ENCODE measurements at places on chromosomes 7 and 10.

DNA sequence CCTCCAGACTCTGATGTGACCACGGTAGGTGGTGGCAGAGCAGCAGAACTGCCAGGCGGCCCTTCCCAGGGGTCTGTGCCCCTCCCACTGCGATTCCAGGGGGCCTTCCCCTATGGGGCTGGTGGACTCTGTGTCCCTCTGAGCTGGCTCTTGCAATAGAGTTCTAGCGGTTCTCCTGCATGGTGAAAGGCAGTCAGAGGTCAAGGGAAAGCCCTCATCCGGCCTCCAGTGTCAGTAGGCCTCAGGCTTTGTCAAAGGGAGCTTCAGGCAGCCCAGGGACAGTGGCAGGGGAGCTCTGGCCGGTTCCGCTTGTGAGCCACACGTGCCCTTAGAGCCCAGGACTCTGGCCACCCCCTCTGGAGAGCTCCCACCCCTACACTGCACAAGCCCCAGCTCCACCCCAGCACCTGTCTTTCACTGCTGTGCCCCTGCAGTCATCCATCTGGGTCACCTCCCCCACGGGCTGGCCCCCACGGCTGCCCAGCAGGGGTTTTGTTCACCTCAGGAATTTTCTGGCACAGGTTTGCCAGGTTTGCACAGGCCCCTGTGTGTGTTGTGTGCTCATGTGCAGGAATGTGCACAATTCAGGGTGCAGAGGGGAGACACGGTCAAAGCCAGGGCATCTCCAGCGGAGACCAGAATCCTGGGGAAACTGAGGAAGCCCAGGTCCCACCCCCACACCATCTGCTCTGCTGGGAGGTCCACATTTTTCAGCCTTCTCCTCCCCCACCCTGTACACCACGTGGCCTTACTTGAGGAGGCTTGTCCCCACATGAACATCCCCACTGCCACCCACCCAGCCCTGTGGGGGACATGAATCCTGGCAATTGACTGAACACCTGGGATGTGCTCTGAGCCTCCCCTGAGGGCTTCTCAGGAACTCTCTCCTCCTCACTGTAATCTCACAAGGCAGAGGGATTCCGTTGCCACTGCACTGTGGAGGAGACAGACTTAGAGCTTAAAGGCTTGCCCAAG, 23.8 kb downstream of the C10orf105 start:
- H3K27ac ChIP-seq = no peak overlapping the region
- no peak overlapping the region for H3K4me3 ChIP-seq
- DNase-seq = no peak

DNA sequence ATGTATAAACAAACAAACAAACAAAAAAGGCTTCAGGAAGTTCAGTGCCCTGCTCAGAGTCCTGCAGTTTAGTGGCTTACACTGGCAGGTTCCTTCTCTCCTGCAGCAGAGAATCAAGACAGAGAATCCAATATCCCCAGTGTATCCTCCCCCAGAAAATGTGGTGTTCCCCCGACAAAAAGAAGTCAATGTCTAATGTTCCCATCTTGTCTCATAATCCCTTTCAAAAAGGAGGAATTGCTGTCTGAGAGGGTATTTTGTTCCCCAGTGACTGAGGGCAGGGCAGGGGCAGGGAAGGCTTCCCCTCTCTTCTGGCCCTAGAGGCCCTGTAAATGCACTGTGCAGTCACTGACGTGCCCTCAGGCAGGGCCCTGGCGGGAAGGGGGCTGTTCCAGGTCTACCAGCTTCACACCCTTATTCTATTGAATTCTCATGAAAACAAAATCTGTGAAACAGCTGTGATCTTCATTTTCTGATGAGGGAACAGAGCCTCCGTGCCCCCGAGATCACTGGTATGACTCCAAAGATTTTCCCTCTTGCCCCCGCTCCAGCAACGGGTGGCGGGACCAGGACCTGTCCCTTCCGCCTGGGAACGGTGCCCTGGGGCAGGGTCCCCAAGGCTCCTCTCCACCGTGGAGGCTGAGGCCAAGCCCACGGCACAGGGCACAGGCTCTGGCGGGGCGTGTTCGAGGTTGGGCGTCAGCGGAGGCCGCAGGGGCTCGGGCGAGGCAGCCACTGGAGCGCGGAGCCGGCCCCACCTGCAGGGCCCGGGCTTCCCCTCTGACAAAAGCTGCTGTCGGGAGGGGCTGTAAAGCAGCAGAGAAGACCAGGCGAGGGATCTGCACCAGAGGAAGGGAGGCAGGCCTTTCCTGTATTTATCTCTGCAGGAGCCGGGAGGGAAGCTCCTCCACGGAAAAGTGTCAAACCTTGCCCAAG, 13.4 kb upstream of the WDFY4 start:
- H3K27me3 ChIP-seq = no peaks in the 10 kb centered on the region
- DNase-seq = no peak
- H3K4me1 ChIP-seq = no peaks in the 10 kb centered on the region
- H3K36me3 ChIP-seq = no peaks in the 10 kb centered on the region
- H3K27ac ChIP-seq = no peak overlapping the region
- no peak overlapping the region for H3K4me3 ChIP-seq

DNA sequence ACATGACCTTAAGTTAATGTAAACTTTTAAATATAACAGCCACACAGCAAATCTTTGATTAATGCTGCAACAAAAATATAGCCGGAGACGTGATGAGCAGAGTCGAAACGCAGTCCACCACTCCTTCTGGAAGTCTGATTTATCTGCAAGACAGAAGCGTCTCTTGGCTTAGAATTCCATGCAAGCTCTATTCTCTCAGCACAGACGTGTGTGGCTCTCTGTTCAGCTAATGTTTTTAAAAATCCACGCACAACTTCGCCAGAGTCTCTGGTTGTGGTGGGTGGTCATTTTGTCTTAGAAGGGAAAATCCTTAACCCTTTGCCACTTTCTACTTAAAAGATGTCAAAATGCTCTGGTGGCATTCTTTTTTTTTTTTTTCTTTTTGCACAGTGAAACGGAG, 438.0 kb upstream of the MGMT start:
- no peak for DNase-seq
- no peak overlapping the region for H3K4me3 ChIP-seq
- H3K27me3 ChIP-seq = no peaks in the 10 kb centered on the region
- H3K36me3 ChIP-seq = no peaks in the 10 kb centered on the region

- no peaks in the 10 kb centered on the region for H3K27me3 ChIP-seq
- no peaks in the 10 kb centered on the region for H3K36me3 ChIP-seq
- H3K4me3 ChIP-seq = no peak overlapping the region
- DNase-seq = no peak
These were observed 291.4 kb downstream of the USP6NL start for GRCh38 chr10:11319990-11320602.

All from thyroid gland (tissue), 4 donors.